NCI-H146 (cell line): ENCODE measurements at places on chromosomes 16 and 17.

DNA sequence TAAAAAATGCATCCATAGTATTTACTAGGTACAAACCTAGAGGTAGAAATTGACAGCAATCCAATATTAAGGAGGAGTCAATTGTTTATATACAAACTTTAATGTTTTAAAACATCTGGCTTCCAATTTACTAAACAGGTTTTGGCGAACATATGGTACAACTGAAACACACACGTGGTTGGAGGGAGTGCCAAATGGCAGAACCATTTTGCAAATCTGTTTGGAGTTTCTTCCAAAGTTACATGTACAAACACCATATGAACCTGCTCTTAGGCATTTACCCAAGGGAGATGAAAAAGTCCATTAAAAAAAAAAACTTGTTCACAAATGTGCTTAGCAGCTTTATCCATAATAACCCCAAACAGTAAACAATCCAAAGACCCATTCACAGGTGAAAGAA is 159.8 kb upstream of the MYOCD start:
- DNase-seq: no peak

DNA sequence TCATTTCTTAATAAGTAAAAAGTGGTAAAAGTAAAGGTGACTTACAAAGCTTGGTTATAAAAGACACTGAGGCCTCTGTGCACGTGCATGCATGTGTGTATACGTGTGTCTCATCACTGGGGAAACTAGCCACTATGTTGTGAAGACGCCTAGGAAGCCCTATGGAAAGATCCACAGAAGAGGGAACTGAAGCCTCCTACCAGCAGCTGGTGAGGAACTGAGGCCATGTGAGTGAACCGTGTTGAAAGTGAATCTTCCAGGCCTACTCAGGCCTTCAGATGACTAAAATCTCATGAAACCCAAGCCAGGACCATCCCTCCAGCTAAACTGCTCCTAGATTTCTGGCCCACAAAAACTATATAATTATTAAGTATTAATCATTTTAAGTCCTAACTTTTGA is 23.7 kb downstream of the PHLPP2 start:
- no peak for DNase-seq

- no peak for DNase-seq
These were observed 9.6 kb downstream of the ITGAD start for GRCh38 chr16:31402687-31403086.

- DNase-seq: no peak
These were observed 58.7 kb upstream of the NOL11 start for GRCh38 chr17:67659028-67659427.

GRCh38 chr17:38748149-38748891 is at the start of gene PCGF2:
Gene PCGF2 (minus strand): TSS chr17:38748336. CDS start chr17:38740402, 7,934 bp downstream.
- peak; percentile 96 for DNase-seq

DNA sequence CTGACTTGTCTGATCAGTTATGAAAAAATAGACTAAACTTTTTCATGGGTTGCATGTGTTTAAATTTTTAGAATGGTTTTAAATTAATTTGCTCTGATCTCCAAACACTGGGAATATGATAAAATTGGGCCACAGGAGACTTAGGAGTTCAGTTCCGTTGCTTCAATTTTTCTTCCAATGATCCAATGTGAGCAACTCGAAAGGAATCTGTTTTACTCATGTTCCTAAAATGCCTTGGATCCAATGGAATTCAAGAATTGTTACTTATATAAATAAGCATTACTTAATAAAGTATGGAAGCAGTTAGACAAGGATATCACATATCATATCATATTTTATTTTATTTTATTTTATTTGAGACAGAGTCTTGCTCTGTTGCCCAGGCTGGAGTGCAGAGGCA is 56.0 kb upstream of the NACA2 start:
- no peak for DNase-seq

GRCh38 chr17:8151120-8151640 is 1.0 kb downstream of the PER1 start:
- peak; percentile 91 for DNase-seq

DNA sequence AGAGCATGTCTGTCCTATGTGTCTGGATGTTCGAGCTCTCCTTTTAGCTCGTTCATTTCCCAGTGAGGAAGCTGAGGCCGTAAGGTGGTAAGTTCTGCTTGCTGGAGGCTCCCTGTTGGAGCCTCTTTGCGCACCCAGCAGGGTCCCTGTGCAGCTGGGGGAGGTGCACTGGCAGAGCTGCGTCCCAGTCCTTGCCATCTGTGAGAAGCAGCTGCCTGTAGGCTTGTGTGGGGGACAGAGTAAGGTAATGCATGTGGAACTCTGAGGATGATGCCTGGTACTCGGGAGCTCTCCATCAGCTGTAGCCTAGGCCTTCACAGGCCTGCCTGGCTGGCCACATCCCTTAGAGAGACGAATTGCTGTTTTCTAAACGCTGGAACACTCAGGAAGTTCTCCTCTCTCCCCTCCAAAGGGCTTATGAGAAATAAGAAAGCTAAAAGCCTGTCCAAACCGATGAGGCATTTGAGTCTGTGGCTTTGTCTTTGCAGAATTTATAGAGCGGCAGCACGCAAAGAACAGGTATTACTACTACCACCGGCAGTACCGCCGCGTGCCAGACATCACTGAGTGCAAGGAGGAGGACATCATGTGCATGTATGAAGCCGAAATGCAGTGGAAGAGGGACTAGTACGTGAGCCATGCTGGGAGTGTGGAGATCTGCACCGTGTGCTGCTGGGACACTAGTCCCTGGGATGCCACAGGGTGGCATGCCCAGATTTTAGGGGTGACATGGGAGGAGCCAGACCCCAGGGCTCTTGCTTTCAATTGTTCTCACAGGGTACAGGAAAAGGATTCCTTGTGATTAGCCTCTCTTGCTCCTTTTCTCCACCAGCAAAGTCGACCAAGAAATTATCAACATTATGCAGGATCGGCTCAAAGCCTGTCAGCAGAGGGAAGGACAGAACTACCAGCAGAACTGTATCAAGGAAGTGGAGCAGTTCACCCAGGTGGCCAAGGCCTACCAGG is 1.6 kb downstream of the NDUFB10 start:
- peak; percentile 50 for DNase-seq

DNA sequence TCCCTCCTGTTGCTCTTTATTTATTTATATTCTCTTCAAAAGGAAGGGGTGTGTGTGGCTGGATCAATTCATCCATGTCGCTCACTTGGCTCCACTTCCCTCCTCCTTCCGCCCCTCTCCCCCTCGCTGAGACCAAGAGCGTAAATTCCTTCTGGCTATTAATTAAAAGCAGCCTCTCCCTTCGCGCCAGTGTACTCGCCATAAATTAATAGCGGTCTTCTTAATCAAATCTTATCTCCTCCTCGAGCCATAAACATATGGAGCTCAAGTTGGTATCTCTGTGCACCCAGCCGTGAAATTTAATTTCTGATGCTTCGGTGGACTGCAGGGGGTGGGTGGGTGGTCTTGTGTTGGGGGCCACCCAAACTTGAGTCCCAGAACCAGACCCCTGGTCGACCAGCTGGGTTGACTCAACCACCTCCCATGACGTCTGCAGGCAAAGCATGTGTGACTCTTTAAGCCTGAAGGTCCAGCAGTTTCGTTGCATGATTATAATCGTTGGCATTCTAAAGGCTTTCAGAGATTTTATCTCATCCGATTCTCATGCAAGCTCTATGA is 57.9 kb downstream of the SDK2 start:
- peak; percentile 26 for DNase-seq

- DNase-seq: no peak
These were observed 11.2 kb upstream of the ASGR1 start for GRCh38 chr17:7190276-7190917.

- DNase-seq: no peak
These were observed 17.1 kb upstream of the CPSF4L start for GRCh38 chr17:73278465-73279453.

DNA sequence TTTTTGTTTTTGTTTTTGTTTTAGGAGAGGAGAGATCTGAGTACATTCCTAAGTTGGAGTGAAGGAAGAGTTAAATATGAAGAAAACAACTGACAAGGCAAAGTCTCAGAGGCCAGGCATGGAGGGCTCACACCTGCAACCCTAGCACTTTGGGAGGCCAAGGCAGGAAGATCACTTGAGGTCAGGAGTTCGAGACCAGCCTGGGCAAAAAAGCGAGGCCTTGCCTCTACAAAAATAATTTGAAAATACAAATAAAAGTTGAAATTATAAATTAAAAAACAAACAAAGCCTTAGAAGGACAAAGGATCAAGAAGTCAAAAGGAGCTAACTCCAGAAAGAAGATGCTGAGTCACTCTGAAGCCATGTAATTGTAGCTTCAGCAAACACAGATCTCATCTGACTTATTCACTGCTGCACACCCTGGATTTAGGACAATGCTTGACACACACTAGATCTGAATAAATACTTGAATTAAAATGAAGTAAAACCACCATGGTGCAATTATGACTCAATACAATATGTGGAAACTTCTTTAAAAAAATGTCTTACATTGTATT is 9.1 kb downstream of the CEP20 start:
- peak; percentile 8 for DNase-seq

- no peak for DNase-seq
These were observed 26.9 kb upstream of the SUPT4H1 start for GRCh38 chr17:58378733-58379510.

GRCh38 chr16:9054460-9054859 is 37.0 kb upstream of the HAPSTR1 start:
- DNase-seq: no peak

- DNase-seq: peak; percentile 50
These were observed 713 bp downstream of the RHOT2 start for GRCh38 chr16:668519-669171.

GRCh38 chr16:57163842-57164241 is 22.0 kb downstream of the PSME3IP1 start:
- DNase-seq: no peak

DNA sequence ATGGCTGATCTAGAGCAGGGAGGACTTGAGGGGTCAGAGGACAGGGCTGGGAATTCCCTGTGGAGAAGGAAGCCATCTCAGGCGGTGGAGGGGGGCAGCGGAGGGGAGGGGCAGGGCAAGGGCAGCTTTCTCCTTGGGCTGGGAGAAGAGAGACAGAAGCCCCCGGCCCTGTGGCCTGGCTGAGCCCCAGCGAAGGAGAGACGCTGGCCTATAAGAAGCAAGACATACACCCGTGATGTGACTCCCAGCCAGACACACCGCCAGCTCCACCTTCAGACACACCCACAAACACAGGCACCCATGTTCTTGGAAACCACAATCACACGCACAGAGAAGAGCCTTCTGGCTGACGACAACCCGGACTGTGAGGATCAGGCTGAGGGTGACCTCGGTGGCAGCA is 10.0 kb downstream of the TRPV3 start:
- DNase-seq: no peak

GRCh38 chr17:83095016-83095415 is 15.6 kb downstream of the METRNL start:
- DNase-seq: no peak

GRCh38 chr16:75239542-75240122 is 11.8 kb downstream of the BCAR1 start:
- DNase-seq: no peak
